ENCODE measurements at places on chromosomes 4 and X.

GRCh38 chr4:74109116-74109869 is 10.3 kb upstream of the CXCL2 start:
- DNase-seq = no peak

- no peak for DNase-seq
These were observed 369.3 kb downstream of the DMD start for GRCh38 chrX:32842053-32842452.

GRCh38 chrX:145041486-145041885 is 205.8 kb upstream of the SPANXN1 start:
- no peak for DNase-seq

GRCh38 chrX:109704563-109704962 is 28.5 kb downstream of the ACSL4 start:
- DNase-seq = no peak

GRCh38 chr4:70715097-70715496 is 6.7 kb upstream of the RUFY3 start:
- no peak for DNase-seq

- no peak for DNase-seq
These were observed 284.0 kb downstream of the BCOR start for GRCh38 chrX:39813631-39814277.

- no peak for DNase-seq
These were observed 3.0 kb upstream of the NDP start for GRCh38 chrX:43976205-43976604.

DNA sequence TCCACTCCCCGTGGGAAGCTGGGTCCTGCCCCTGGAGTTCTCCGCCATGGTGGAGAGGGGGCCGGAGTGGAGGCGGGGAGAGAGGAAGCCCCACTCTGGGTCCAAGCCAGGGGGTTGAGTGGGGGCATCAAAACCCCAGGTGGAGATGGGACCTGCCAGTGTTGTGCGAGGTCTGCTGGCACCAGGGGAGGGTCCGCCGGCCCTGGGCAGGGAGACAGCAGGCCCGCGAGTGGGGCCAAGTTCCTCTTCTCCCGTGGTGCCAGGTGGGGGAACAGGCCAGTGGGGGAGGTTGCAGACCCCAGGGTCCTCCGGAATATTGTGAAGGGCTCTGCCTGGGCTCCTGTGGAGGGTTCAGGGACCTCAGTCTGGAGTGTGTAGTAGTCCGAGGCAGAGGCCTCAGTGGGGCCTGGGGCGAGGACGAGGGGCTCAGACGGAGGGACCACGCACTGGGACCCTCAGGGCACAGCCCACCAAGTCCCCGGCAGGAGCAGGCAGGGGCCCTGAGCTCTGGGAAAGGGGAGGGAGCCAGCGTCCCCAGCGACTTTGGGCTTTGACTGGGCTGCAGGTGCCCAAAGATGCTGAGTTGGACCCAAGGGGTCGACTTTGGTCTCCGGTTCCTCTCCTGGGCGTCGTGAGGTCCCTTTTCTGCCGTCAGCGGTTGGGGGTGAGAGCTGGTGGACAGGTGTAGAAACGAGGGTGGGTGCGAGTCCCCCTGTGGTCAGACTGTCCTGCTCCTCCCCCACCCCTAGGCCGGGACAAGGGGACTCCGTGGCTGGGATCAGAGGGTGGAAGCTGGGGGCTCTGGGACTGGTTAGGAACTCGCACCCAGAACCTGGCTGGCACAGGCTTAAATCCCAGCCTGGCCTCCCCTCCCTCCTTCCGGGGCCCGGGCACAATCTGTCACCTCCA is 43.8 kb upstream of the NKX1-1 start:
- no peak for DNase-seq

DNA sequence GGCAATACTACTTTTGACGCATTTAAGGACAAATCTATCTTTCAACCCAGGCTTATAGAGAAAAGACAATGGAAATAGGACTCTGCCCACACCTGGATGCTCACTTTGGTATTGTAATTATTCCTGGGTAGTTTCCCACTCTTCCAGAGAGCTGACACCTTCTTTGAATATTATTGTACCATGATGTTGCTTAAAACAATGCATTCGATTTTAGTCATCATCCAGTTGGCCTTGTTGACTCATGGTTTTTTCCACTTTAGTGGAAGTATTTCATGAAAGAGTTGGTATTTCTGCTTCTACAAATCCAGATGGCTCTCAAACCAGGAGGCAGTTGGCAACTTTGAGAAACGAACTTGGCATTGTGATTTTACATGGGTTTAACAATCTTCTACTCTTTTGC is 124.2 kb downstream of the ENOX2 start:
- no peak for DNase-seq

GRCh38 chr4:133720001-133720400 is 481.6 kb downstream of the PABPC4L start:
- DNase-seq = no peak

GRCh38 chr4:145887241-145887991 is 51.2 kb downstream of the ZNF827 start:
- DNase-seq = no peak

- no peak for DNase-seq
These were observed 35.4 kb downstream of the TMEM131L start for GRCh38 chr4:153501578-153501977.

- no peak for DNase-seq
These were observed 74.9 kb downstream of the MAB21L2 start for GRCh38 chr4:150656891-150657290.

- DNase-seq = no peak
These were observed 146.5 kb downstream of the SH3BGRL start for GRCh38 chrX:81348388-81348787.

DNA sequence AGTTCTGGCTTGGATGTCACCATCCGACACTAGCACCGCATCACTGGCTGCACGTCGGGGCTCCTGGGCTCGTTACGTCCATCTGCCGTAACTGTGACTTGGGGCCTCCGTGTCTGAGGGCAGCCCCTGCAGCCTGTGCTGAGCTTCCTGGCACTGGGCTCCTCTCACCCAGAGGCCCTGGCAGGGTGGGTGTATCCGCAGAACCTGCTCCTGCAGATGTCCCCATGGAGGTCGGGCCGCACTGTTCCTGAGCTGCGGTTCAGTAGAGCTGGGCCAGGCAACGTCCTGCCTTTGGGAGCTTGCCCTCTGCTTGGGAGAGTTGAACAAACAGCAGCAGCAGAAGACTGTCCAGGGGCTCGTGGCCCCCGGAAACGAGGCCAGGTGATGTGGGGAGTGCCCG is 71.4 kb downstream of the RGS12 start:
- no peak for DNase-seq

GRCh38 chrX:155662282-155662681 is 49.5 kb upstream of the TMLHE start:
- DNase-seq = no peak

DNA sequence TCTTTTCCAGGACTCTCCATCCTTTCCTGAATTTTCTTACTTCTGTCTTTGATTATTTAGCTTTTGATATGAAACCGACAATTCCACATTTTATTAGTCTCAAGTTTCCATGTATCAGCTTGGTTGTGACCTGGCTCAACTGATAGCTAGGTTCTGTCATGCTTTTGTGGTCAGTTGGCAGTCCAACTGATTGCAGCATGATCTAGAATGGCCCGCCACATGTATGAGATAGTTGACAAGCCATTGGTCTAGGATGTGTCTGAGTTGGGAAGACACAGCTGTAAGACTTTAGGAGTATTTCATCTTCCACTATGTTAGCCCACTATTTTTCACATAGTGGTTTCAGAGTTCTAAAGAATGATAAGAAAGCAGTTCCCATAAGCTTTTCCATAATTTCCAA is 117.5 kb upstream of the GRID2 start:
- DNase-seq = no peak

DNA sequence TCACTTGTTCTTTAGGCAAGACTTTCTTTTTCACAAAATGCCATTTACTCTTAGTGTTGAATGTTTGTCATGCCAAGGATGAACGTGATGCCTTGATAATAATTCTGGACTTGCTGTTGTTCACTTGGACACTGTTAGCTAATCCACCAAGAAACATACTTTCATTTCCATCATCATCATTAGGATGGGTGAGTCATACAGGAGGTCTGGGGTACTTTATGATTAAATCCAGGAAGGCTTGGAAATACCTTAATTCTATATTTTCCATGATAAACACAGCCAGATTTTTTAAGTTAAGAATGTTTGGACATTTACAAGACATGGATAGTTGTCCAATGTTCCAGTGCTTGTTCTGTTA is 260.7 kb upstream of the GIMD1 start:
- DNase-seq = no peak

- peak; percentile 36 for DNase-seq
These were observed 1.7 kb downstream of the FRAS1 start for GRCh38 chr4:78058591-78059523.

DNA sequence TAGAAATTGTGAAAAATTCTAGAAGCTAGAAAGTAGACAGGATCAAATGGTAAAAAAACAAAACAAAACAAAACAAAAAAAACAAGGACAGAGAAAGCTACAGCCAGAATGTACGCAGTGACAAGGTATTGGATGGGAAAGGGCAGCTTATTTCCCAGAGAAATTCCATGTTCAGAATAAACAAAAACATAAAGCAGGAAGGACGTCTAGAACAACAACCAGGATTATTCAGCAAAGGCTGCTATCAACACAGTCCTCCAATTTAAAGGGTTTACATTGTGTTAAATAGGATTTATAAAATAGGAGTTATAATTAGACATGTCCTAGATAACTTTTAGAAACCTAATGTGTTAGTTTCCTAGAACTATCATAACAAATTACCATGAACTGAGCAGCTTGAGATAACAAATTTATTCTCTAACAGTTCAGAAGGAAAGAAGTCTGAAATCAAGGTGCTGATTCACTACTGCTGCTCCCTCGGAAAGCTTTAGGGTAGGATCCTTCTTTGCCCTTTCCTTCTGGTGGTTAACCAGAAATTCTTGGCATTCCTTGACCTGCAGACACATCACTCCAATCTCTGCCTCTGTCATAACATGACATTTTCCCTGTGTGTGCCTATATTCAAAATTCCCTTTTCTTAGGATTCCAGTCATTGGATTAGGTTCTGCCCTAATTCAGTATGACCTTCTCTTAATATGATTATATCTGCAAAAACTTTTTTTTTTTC is 175.6 kb downstream of the SNCA start:
- DNase-seq = no peak

DNA sequence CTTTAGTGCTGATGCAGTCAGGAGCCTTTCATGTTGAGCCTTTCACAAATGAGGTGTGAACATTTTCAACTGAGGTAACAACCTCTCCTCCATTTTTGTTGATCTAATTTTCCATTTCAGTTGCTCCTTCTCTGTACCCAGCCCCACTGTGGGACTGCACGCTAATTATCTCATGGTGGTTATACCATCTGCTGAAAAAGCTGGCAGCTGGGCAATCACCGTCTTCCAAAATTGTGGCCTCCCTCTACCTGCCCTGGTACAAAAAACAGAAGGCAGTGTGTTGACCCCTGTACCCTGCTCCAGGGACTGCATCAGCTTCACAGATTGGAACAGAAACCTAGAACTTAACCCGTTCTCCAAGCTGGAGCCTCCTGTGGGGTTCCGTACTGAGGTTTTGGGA is 72.4 kb upstream of the LONRF3 start:
- no peak for DNase-seq

- DNase-seq = no peak
These were observed 490.3 kb upstream of the PABPC4L start for GRCh38 chr4:134691915-134692314.

- DNase-seq = no peak
These were observed 284.5 kb upstream of the TRPC5 start for GRCh38 chrX:112367065-112367464.

- DNase-seq = no peak
These were observed 397.7 kb downstream of the IL15 start for GRCh38 chr4:142034101-142034500.

- DNase-seq = no peak
These were observed 132.4 kb downstream of the RPA4 start for GRCh38 chrX:97016106-97016505.

DNA sequence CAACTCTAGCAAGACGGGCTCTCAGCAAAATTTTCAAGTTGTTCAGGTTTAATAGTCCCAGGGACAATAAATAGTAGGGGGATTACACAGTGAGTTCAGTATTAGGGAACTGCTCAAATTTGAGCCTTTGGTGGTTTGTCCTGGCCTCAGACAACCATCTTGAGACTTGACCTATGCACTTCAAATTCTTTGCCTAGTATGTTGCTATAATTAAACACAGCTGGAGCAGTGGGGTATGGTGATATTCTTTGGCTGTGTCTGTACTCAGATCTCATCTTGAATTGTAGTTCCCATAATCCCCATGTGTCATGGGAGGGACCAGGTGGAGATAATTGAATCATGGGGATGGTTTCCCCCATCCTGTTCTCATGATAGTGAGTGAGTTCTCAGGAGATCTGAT is 43.3 kb upstream of the TEX13A start:
- no peak for DNase-seq

- DNase-seq = no peak
These were observed 22.1 kb downstream of the PPP1R2C start for GRCh38 chrX:42755815-42756214.

DNA sequence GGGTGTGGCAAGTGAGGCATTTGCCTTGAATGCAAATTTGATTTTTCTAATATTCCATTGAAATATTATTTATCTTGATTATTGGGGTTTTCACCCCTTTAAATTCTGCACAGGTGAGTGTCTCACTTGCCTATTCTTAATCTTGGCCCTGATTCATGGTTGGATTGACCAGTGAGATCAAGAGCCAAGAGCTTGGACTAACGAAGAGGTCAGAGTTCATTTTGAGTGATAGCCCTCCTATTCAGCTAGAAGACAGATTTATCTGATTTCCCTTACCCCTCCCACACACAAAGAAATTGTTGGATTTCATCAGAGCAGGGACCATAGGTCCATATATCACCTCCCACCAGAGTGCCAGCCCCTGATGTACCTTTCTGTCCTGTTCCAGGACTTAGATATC is 11.6 kb upstream of the ACOT9 start:
- DNase-seq = no peak

- no peak for DNase-seq
These were observed 51.4 kb upstream of the GUCY1A1 start for GRCh38 chr4:155615081-155615887.

DNA sequence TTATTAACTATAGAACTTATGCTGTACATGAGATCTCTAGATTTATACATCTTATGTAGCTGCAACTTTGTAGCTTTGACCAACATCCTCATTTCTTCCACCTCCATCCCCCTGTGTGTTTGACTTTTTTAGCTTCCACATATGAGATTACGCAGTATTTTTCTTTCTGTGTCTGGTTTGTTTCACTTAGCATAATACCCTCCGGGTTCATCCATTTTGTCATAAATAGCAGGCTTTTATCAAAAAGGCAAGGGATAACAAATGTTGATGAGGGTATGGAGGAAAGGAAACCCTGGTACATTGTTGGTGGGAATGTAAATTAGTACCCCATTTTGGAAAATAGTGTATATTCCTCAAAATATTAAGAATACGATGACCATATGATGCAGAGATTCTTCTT is 116.4 kb upstream of the DGKK start:
- no peak for DNase-seq

- DNase-seq = no peak
These were observed 92.0 kb upstream of the ADGRG2 start for GRCh38 chrX:19214311-19214710.

GRCh38 chr4:153322791-153323190 is 21.7 kb upstream of the MND1 start:
- DNase-seq = no peak

GRCh38 chr4:11566444-11567022 is 137.8 kb upstream of the HS3ST1 start:
- peak; percentile 24 for DNase-seq

GRCh38 chr4:18756671-18757070 is 735.1 kb upstream of the LCORL start:
- DNase-seq = no peak

- no peak for DNase-seq
These were observed 45.7 kb upstream of the DCLK2 start for GRCh38 chr4:150032541-150032940.

GRCh38 chr4:52144372-52144771 is 93.3 kb downstream of the SPATA18 start:
- no peak for DNase-seq

- no peak for DNase-seq
These were observed at the start of gene KIT for GRCh38 chr4:54657551-54658251. Gene KIT (plus strand): TSS chr4:54657957. CDS start chr4:54658015, 58 bp downstream.

Data from HuH-7 (cell line).